NCI-H69 (cell line): ENCODE measurements at places on chromosomes 7 and 10.

GRCh38 chr10:125092564-125093031 lies 67.8 kb downstream of the CTBP2 start:
- no peak for DNase-seq

GRCh38 chr7:157537056-157537455 lies 200.3 kb downstream of the DNAJB6 start:
- no peak for DNase-seq

DNA sequence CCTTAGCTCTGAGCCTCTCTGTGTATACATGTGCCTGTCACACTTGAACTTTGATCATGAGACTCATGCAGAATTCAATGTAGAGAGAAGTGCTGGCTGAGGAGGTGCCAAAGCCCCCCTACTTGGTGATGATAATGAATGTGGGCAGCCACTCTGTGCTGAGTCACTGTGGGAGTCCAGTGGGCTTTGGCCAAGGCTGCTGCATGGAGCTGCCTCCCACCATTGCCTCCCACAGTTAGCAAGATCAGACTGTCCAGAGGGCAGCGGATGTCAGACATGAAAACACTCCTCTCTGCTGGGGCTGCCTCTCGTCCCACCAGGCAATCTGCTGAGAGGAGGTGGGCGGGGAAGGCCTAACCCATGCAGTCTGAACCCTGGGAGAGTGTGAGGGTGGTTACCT lies 180.3 kb downstream of the SH2D4B start:
- DNase-seq: no peak

- no peak for DNase-seq
These were observed 539.9 kb downstream of the DNAJB6 start for GRCh38 chr7:157876469-157877285.

DNA sequence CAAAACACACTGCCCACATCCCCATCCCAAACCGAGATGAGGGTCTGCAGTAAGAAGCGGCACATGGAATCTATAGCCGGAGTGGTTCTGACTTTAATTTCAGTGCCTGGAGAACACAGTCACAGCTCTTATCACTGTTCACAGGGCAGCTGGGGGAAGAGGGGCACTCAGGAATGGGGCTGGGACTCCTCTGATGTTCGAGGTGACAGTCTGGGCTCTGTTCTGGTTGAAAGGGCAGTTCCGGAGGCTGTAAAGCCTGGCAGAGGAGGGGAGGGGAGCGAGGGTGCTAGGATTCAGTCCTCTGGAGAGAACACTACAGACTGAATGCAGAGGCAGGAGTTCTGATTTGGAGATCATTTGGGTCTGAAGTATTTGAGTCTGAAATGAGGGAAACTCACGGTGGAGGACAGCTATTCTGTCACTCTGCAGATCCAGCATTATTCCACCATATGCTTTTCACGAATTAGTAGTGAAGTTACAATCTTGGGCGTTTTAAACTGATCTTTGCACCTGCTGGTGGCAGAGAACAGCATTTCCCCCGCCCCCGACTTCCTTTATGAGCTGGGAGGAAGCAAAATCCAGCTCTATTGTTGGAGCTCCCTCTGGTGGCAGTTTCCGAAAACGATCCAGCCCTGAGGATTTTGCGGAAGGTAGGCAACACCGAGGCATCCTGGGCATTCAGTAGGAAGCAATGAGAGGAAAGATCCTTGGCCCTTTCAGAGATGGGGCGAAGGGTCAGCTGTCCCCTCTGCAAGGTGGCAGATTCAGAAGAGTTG lies 22.7 kb upstream of the KCNK18 start:
- peak; percentile 83 for DNase-seq

DNA sequence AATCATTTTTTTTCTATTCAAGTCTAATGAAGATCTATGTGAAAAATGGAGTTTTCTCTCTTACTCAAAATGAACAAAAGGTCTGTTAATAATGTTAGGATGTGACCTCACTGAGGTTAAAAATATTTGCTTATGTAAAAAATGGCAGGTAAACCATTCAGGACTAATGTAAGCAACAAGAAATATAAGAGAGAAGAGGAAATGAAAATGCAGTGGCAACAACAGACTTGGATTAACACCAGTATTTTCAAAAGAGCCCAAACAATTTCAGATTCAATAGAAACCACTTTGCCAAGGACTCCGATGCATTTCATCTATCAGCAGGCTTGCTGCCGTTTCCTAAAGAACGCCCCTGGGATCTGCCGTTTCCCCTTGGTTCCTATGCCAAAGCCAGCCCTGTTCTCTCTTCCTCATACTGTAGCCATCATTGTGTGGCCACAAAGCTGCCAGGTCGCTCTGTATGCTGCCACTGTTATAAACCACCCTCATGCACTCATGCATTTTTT lies 66.4 kb downstream of the MTURN start:
- DNase-seq: no peak

GRCh38 chr7:100673942-100674410 lies 436 bp downstream of the GNB2 start:
- peak; percentile 87 for DNase-seq

- no peak for DNase-seq
These were observed 81.2 kb downstream of the PARP12 start for GRCh38 chr7:139981511-139981895.

GRCh38 chr10:124655191-124656112 lies 88.7 kb downstream of the FAM53B start:
- no peak for DNase-seq

GRCh38 chr10:97683556-97684367 lies 3.3 kb downstream of the AVPI1 start:
- DNase-seq: peak; percentile 26

DNA sequence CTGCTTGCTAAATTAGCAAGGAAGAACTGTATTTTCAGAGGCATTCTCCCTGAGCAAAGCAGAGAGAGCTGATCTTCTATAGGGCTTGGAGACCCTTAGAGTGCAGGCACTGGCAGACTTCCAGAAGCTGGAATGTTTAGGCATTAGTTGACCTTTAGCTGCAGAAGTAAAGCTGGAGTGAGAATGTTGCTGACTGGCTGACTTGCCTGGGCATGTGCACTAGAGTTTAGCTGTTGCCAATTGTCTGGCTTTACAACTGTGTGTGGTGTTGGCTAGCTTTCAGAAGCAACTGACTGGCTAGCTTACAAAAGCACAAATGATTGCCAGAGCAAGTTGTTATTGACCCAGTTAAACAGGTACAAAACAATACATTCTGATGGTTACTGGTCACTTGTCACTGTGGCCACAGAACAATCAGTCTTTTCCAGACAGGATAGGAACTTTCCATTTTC lies 25.1 kb downstream of the FAM13C start:
- DNase-seq: peak; percentile 83

DNA sequence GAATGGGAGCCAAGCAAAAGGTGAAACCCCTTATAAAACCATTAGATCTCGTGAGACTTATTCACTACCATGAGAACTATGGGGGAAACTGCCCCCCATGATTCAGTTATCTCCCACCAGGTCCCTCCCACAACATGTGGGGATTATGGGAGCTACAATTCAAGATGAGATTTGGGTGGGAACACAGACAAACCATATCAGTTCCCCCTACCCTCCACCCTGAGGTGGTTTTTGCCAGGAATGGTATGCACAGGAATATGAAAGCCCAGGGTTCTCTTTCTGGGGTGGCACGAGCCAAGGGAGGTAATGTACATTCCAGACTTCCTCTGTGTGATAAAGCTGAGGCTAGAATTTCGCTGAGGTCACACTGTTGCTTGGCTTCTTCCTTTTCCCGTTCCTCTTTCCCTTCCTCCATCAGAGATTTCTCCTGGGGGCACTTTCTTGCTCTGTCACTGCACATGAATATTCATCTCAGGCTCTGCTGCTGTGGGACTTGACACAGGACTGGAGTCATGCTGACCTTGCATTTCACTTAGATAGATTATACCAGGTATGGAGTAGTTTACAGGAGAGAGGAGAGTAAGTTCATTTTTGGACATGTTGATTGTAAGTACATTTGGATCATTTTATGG lies 347.0 kb upstream of the MTPN start:
- no peak for DNase-seq

DNA sequence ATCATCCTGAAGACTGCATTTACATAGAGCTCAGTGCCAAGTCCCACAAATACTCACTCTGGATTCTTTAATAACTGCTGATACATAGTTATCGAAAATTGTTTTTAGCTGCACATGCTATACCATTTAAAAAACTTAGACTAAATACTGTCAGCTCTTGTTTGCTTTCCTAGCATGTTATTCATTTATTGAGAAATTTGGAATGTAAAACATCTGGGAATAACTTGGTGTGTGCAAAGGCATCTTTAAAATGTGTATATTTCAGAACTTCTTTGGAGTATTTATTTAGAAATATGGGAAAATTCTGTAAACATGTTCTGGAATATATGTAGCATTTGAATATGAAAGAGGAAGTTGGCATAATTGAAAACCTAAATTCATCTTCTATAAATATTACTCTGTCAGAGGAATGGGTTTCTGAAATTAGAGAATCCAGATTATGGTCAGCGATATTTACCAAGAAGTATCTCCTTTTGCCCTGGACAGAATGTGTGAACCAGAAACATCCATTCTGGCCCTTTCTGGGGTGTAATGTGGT lies 119.7 kb downstream of the ARID5B start:
- no peak for DNase-seq

DNA sequence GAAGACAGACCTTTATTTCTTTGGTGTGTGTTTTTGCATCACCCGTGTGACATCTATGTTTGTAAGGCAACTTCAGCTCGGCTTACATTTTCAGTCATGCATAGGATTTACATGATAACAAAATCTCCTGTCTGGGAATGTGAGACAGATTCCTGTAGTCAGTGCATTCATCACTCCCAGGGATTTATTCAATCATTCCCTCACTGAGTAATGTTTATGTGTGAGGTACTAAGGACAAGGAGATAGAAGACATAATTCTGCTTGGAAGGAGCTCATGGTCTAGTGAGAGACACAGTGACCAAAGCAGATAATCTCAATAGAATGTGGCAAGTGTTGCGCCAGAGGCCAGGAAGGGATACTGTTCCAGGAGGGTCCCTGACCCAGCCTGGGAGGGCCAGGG lies 35.2 kb upstream of the BMPER start:
- no peak for DNase-seq

GRCh38 chr7:144720710-144721109 lies 115.1 kb downstream of the TPK1 start:
- peak; percentile 9 for DNase-seq

DNA sequence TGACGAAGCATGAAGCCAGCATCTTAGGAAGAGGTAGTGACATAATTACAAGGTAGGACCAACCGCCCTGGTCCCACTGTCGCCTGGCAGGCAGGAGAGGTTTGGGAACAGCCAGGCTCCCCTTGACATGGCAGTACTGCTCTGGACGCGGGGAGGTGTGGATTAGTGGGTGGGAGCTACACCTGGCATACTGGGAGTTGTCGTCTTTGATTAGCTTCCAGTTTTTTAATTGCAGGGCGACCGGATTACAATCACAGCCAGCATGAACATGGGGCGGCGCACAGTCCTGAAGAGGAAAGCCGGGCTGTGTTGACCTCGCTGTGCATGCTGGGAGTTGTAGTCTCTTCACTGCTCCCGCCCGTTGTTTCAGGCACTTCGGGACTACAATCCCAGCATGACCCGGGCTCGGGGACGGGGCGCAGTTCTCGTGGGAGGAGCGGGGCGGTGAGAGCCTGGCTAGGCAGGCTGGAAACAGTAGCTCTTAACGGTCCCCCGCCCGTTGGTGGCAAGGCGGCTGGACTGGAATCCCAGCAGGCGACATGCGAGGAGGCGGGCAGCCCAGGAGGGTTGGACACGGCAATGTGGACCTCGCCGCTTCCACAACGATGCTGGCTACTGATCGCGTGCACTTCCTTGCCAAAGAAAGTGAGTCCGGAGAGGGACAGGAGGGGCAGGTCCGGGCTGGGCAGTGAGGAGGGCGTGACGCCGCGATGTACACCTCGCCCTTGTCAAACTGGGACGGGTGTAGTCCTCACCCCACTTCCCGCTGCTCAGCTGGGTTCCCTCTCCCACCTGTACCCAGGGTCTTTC lies 98.0 kb upstream of the ZNF722 start:
- no peak for DNase-seq

DNA sequence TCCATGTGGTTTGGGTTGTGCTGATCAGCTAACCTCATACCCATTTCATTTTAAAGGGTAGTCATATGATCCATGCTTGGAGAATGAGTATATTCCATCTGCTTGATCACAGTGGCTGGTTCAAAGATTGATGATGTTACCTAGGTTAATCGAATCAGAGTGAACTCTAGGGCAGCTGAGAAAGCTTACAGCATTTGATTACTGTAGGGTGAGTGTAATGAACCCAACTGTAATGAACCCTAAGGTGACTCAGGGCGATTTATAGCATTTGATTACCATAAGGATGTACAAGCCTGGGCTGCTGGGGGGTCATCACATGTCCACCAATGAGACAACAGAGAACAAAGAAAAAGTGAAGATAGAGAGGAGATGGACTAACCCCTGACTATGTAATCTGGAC lies 523.1 kb downstream of the ADRA2A start:
- DNase-seq: no peak

DNA sequence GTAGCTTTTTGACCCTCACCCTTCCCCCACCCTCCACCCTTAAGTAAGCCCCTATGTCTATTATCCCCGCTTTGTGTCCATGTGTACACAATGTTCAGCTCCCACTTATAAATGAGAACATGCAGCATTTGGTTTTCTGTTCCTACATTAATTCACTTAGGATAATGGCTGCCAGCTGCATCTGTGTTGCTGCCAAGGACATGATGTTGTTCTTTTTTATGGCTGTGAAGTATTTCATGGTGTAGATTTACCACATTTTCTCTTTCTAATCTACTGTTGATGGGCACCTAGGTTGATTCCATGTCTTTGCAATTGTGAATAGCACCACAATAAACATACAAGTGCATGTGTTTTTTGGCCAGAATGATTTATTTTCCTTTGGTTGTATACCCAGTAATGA lies 232.2 kb downstream of the CACNA2D1 start:
- DNase-seq: peak; percentile 58

DNA sequence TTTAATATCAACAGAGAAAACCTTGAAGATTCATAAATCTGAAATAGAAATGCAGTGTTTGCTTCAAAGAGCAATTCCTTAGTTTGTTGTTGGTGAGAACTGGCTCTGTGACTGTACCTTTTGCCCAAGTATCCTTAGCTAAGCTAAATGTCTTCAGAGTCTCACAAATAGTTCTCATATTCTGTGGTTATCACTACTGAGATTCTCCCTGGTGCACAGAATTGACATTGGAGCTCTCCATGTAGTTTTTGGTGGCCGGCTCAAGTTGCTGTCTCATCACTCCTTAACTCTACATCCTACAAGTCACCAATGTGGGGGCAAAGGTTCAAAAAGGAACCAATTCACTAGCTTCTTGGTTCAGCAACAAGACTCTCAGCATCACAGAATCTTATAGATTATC lies 780.3 kb downstream of the LRMDA start:
- no peak for DNase-seq

- DNase-seq: no peak
These were observed 2.4 kb upstream of the FGF8 start for GRCh38 chr10:101778151-101778780.

- peak; percentile 80 for DNase-seq
These were observed 219.3 kb downstream of the JAZF1 start for GRCh38 chr7:27961255-27961654.
